ENCODE measurements at places on chromosomes 1 and 21. TPM values are rescaled to one million over a fixed set of nuclear protein-coding genes. Genes with fewer than 3 reads are reported as not detected.

Gene SYNC
- 10.6 TPM for total RNA-seq

Gene ERRFI1
- 13.9 TPM for total RNA-seq

Gene PODN
- total RNA-seq = not detected

Gene VANGL2
- total RNA-seq = not detected

Gene IKBKE
- 12.9 TPM for total RNA-seq

Gene KCNJ10
- not detected for total RNA-seq

Gene AGT
- not detected for total RNA-seq

Gene FPGT
- 9.9 TPM for total RNA-seq

All from mammary microvascular endothelial cell (primary cell).